ENCODE measurements at places on chromosomes 1 and 21.

DNA sequence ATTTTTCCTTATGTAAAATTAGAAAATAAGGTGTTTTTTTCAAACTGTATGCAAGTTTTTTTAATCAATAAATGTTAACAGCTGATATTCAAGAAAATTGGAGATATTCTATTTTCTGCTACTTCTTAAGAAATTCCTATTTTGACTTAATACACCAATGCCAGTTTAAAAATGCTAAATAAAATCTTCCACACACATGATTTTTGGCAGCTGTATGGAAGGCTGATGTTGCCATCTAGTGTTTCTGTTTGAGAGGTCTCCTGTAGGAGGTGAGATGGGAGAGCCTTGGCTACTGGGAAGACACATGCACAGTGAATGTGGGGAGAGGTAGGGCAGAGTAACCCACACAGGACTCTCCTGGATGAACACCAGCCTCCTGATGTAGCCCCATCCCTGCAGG is 29.2 kb upstream of the OR2B11 start:
- peak; percentile 8 for DNase-seq

GRCh38 chr1:171805395-171806115 is 24.1 kb downstream of the METTL13 start:
- DNase-seq, result no peak

DNA sequence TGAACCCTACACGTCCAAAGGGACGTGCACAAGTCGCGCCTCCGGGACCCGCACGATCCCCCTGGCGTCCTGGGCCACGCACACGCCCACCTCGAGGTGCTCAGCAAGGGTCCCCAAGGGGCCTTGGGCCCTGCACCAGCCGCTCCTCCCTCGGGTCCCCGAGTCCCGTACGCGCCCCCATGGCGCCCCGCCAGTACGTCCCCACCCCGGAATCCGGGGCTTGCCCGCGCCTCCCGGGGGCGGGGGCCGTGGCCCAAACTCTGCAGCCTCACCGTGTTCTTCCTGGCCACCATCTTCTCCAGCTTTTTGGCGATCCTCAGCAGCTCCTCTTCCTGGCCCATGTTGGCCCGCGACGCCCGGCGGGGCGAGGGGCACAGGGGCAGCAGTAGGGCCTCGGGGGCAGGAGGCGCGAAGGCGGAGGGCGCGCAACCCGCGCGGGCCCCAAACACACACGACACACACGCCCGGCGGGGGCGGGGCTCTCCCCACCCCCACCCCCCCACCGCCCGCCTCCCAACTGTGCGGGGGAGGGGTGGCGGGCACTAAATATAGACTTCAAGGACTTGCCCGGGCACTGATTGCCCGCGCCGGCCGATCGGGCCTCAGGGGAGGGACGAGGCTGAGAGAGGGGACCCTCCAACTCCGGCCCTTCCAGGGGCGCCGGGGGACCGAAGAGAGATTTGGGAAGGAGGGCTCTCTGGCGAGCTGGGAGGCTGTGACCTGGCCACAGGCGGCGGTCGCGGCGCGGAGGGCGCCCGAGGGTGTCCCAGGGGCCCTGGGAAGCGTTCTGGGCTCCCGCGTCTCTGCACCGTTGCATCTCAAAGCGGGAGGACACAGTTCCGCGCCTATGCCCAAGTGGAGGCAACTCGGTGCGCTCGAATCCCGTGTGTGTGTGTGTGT is at the start of gene TCEA3:
TSS of gene TCEA3 (minus strand) at position 456 of the 900 bp plus-strand sequence. CDS start at position 341, 115 bp downstream.
- no peak for DNase-seq

- peak; percentile 86 for DNase-seq
Measured at GRCh38 chr1:224884361-224884801, 45.1 kb upstream of the DNAH14 start.

DNA sequence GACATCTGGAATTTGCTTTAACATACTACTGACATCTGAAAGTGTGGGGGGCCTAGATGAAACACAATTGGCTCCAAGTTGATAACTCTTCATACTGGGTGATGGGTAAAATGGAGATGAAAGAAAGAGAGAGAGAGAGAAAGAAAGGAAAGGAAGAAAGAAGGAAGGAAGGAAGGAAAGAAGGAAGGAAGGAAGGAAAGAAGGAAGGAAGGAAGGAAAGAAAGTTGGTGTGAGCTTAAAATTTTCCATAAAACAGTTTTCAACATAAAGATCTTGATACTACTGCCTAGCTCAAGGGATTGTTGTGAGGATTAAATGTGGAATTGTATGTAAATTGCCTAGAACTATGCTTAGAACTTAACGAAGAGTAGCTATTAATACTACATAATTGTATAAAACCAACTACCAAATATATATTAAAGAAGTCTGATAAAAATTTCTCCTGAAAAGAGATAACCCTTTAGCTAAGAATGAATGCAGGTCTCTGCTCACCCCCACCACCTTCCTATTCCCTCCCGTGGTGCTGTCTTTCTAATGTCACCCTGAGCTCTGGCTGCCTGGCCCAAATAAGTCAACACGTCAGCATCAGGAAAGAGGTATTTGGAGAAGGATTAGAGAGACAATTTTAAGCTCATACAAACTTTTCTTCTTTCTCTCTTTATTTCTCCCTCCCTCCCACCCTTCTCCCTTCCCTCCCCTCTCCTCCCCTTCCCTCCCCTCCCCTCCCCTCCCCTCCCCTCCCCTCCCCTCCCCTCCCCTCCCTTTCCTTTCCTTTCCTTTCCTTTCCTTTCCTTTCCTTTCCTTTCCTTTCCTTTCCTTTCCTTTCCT is 89.3 kb upstream of the SGIP1 start:
- no peak for DNase-seq

DNA sequence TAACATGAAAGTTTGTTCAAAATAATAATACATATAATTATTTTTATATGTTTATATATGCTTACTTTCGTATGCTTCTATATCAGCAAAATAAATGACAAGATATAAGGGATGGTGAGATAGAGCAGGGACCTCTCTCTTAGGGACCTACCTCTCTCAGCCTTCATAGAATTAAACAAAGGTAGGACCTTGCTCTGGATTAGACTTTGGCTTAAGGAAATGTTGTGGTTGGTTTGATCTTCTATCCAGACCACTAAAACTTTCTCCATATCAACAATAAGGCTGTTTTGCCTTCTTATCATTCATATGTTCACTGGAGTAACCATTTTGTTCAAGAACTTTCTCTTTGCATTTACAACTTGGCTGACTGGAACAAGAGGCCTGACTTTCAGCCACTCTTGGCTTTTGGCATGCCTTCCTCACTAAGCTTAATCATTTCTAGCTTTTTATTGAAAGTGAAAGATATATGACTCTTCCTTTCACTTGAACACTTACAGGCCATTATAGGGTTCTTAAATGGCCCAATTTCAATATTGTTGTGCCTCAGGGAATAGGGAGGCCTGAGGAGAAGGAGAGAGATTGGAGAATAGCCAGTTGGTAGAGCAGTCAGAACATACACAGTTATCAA is 14.4 kb downstream of the FRRS1 start:
- no peak for DNase-seq

GRCh38 chr21:43323244-43324005 is 103.5 kb downstream of the SIK1 start:
- DNase-seq, result no peak

- DNase-seq, result peak; percentile 43
Measured at GRCh38 chr21:42257091-42257765, 38.3 kb downstream of the ABCG1 start.

GRCh38 chr21:34878940-34879339 is 170.2 kb downstream of the RUNX1 start:
- DNase-seq, result no peak

- DNase-seq, result peak; percentile 28
Measured at GRCh38 chr1:198352975-198353695, 187.3 kb downstream of the ATP6V1G3 start.

DNA sequence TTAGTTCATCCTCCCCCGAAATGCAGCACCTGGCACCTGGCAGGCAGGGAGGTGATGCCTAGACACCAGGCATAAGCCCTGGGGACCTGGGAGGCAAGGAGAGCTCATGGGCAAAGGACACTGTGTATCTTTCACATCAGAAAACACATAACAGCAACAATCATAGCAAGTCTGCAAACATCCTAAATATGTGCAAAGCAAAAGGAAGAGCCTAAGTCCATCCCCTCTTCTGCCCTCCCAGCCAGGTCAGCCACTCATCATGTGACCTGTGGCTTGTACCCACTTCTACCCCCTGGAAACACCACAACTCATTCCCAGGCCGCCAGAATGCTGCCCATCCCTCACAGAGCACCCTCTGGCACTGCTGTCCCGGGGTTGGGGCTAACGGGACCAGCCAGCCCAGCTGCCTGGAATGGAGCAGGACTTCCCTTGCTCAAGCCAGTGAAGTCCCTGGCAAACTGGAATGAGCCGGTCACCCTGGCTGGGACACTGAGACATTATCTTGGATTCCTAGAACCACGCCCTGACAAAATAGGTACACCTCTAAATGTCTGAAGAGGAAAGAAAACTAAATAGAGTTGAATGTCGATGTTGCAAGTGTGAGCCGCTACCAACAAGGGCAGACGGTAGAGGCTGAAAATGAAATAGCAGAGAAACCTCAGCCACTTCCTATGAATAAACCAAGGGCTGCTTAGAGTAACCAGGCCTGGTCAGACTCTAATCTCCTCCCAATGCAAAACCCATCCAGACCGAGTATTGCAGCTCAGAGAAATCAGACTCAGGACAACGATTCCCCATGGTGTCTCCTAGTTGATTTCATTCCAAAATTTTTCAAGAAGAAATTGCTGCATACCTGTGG is 29.4 kb downstream of the TMPRSS2 start:
- DNase-seq, result peak; percentile 43

GRCh38 chr1:242057745-242058115 is 58.8 kb upstream of the MAP1LC3C start:
- no peak for DNase-seq

GRCh38 chr1:229410370-229410691 is 23.6 kb downstream of the ACTA1 start:
- no peak for DNase-seq

DNA sequence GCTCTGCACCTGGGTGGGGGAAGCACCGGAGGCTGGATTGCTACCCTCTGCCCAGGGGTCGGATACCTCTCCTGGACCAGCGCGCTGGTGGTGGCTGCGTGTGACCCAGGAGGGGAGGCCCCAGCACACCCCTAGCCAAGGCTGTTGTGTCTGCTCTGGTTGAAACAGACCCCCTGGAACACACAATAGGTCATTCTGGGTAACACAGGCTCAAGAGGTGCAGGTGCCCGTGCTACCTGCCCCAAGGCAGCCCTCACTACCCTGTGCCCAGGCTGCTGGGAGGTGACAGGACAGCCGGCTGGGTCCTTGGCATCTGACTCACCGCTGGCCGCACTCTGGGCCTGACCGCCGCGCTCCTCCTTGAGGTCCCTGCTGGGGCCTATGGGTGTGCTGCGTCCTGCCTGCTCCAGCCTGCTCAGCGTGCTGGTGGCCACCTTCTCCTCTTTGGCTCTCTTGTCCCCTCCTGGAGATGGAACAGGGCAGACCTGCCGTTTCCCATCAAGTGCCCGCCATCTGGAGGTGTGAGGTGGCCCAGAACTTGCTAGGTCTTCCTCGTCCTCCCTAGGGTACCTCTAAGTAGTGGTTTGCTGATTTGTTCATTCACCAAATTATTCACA is 30.0 kb downstream of the ZBTB17 start:
- DNase-seq, result no peak

DNA sequence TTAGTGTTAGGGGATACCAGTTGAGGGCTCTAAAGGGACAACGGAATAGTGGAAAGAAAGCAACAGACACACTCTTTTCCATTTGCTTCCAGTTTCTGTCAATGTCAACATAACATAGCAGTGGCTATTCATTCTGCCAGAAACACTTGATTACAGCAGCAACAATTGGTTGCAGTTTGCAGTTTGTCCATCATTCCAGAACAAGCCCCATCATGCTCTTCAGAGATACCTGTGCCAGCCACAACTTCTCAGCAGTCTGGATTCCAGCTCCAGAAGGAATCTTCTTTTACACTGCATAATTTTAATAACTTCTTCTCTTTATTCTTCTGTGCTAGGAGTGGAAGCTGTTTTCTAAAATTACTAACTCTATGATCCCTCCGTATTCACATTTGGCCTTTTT is 1521.4 kb downstream of the PLA2G4A start:
- DNase-seq, result no peak

- peak; percentile 36 for DNase-seq
Measured at GRCh38 chr1:231781892-231782291, 155.3 kb downstream of the DISC1 start.

GRCh38 chr1:208923946-208924720 is 659.4 kb upstream of the CAMK1G start:
- DNase-seq, result peak; percentile 40

DNA sequence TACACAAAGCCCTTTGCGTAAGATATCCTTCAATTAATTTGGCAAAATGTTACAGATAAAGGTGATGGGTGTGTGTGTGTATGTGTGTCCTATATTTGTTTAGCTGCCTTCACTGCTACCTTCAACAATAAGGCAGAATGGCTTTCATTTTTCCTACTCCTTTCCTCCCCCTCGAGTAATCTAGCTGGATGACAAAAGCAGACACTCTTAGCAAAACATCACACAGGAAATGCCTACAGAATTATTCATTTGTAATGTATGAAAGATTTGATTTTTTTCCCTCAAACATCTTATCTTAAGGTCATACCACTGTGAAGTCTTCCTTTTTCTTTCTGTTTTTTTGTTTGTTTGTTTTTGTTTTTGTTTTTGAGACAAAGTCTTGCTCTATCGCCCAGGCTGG is 10.6 kb downstream of the PTPN22 start:
- peak; percentile 83 for DNase-seq

- DNase-seq, result peak; percentile 86
Measured at GRCh38 chr1:62230718-62231117, 36.1 kb downstream of the L1TD1 start.

DNA sequence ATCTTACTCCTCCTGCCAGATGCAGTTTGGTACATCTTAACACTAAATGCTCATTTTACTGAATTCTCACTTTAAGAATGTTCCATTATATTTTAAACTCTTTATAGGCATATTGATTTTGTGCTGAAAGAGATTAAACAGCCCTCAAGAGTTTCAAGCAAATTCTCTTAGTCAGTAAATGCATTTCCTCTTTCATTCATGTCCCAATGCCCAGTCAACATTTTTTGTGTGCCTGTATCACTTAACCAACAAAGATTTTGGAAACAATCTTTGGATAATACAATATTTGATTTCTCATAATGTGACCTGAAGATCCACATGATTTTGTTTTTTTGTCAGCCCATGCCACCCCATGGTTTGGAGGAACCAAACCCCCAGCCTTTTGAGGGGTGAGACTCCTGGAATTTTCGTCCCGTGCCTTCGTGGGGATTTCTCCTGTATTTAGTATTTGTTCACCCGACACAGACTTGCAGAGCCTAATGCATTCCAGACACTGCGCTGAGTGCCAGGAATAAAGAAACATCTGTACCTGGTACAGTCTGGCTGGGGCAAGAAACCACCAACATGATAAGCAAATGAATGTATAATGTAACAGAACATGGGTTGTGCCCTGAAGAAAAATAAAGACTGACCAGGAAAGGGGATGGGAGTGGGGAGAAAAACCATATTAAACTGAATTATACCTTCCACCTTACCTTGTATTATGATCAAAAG is 47.1 kb upstream of the ETS2 start:
- DNase-seq, result peak; percentile 37

- no peak for DNase-seq
Measured at GRCh38 chr1:69744381-69744780, 176.7 kb downstream of the LRRC7 start.

All from fibroblast of upper back skin (primary cell).